Activated gamma-delta T cell treated with anti-CD3 and anti-CD28 coated beads, Interleukin-2, amount 50 U/mL, for 16 hours (primary cell): ENCODE measurements at places on chromosomes 6 and 20.

- DNase-seq = no peak
These were observed 339.0 kb downstream of the SYNE1 start for GRCh38 chr6:152298055-152298647.

DNA sequence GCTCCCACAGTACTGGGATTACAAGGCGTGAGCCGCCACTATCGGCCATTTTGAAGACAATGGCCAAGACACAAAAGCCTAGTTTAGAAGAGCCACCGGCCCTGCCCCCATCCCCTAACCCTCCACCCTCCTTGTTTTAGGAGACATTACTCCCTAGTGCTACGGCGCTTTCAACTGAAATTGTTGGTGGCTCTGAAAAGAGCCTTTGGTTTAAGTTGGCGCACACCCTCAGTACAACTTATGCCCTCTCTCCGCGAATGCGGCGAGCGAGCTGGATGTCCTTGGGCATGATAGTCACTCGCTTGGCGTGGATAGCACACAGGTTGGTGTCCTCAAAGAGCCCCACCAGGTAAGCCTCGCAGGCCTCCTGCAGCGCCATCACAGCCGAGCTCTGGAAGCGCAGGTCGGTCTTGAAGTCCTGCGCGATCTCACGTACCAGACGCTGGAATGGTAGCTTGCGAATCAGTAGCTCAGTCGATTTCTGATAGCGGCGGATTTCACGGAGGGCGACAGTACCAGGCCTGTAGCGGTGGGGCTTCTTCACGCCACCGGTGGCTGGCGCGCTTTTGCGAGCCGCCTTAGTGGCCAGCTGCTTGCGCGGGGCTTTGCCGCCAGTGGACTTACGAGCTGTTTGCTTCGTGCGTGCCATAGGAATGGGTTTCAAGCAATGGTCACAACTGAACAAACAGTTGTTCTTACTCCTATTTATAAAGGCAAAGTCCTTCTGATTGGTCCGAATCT lies 114.9 kb upstream of the BTN3A2 start:
- peak; percentile 58 for DNase-seq

DNA sequence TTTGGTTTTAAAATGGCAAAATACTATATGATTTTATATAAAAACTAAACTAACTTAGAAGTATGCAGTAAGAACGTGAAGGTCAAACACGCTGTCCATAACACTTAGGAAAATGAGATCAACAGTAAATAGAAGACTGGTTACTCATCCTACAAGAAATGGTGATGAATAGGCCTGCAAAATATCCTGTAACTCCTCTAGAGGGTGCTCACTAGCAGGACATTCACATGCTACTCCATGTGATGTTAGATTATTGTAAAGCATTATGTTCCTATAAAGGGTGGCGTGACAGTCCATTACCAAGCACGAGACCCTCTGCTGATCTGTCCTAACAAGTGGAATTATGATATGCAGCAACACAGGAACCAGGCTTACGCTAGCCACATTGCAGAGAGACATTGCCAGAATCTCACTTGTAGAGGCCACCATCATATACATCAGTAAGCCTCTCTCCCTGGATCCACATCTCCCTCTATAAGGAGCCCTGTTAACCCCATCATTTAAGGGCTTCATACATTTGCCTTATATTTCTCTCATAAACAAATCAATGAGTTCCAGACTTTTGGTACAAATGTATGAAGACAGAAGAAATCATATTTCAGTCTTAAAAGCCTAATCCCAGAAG lies 18.0 kb upstream of the DEFB129 start:
- DNase-seq = no peak

DNA sequence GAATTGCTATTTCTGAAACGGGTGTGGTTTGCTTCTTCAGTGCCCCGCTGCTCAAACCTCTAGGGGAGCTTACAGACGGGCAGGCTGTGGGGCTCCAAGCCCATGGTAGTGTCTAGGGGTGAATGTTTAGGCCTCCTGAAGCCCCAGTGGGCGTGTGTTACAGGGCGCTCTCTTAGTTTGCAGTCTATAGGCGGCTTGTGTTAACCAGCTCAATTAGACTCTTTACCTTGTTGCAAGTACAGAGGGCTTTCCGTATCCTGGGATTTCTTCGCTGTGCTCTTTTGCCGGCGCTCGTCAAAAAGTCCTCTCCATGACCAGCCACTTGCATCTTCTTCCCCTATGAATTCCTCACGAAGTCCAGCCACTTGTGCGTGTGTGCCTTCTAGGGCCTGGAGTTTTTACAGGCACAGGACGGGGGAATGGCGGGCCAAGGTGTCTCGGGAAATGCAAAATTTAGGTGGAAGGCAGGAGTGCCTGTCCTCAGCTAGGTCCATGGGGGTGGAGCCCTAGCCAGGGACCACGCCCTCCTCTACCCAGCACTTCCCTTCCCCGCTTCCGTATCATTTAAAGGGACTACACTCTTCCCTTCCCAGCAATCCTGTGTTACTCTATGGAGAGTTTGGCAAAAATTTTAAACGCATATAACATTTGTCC lies 94.5 kb downstream of the HTR1B start:
- DNase-seq = no peak

GRCh38 chr6:72651174-72651573 lies 29.3 kb downstream of the KCNQ5 start:
- DNase-seq = no peak

- no peak for DNase-seq
These were observed 34.6 kb downstream of the PSMB9 start for GRCh38 chr6:32888576-32888975.

DNA sequence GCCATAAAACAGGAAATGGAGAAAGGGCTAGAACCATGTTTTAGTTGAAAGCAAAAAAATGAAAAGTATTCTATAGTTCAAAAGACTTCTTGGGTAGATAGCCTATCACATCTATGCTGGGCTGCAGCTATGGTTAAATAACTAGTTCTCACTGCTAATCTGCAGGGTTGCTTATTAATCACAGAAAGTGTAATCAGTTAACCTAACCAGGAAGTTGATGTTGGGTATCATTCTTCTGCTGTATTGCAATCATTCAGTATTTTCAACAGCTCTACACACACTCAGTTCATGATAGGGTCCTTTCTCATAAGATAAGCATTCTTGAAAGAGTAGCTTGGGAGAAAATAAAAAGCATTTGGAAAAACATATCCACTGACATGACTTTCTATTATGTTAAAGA lies 135.2 kb upstream of the TCF21 start:
- DNase-seq = no peak

DNA sequence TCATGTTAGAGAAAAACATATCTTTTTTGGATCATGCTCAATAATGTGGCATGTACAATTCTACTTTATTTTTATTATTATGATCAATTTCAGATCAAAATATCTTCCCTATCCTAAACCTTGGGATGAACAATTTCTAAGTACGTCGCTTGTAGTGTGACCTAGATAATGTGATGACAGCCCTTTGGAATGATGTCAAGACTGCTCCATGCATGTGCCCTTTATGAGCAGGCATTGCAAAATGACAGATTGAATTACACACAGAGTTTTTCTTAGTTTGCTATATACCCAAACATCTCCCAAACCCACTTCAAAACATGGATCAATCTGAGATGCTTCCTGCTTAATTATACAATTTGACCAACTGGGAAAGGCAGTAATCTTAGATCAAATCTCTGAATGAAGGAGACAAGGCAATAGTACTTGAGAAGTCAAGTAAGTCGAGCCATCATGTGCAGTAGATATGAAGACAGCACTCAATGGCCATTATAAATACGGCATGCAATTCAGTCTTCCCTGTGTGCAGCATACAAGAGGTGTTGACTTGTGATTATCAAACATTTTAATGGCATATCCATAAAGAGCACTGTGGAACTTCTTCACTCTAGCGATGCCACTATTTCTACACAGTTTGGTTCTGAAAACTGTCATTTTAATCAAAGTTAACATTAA lies 294.8 kb downstream of the RNF144B start:
- DNase-seq = no peak

- no peak for DNase-seq
These were observed 162.3 kb downstream of the TPBG start for GRCh38 chr6:82525775-82526495.

DNA sequence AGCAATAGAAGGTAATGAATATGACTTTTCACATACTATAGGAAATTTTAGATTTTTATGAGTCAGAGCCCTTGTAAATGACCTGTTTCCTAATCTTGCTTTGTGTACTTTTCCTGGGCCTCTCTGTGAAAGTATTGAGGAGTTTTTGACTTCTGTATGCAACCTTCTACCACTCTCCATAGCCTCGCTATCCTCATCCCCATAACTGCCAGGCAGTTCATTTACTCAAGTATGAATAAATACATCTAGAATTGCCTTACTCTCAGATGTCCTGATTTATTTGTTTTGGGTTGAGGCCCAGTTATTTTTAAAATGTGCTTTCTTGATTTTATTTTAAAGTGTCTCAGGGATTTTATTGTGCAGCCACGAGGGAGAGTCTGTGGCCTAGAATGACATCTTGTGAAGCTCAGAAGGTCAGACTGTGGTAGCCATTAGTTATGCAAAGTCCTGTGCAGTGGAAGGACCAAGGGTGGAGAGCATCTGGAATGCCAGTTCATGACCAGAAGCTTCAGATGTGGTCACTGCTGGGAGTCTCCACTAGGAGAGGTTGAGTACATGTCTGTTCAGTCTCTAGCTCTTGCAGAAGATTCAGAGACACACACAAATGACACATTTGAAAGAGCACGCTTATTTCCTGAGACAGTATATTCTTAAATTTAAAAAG lies 346.2 kb upstream of the IMPG1 start:
- no peak for DNase-seq

GRCh38 chr20:62752181-62752670 lies 43.6 kb downstream of the NTSR1 start:
- no peak for DNase-seq

GRCh38 chr20:36234771-36235320 lies 1.4 kb upstream of the AAR2 start:
- no peak for DNase-seq

GRCh38 chr6:79750806-79751205 lies 119.7 kb downstream of the SH3BGRL2 start:
- no peak for DNase-seq
